ENCODE measurements at places on chromosomes 16 and 17. TPM values are rescaled to one million over a fixed set of nuclear protein-coding genes. Genes with fewer than 3 reads are reported as not detected.

The SRCIN1 gene
- total RNA-seq, result not detected

- DNase-seq, result no peak
- no peaks in the 10 kb centered on the region for H3K4me1 ChIP-seq
These were observed 47.2 kb downstream of the SCNN1G start for GRCh38 chr16:23229714-23230113.

The TIGD7 gene
- 9.2 TPM for total RNA-seq

The WFIKKN1 gene
- 0.17 TPM for total RNA-seq

GRCh38 chr17:4124999-4125398 is 17.8 kb downstream of the ZZEF1 start:
- no peaks in the 10 kb centered on the region for H3K4me1 ChIP-seq
- H3K36me3 ChIP-seq, result peaks cover 5% of the 10 kb centered on the region
- DNase-seq, result no peak
- H3K27ac ChIP-seq, result no peak overlapping the region

GRCh38 chr17:7668482-7668881 is 17.8 kb downstream of the ATP1B2 start:
- H3K4me3 ChIP-seq, result no peak overlapping the region
- no peak for DNase-seq
- H3K27me3 ChIP-seq, result no peaks in the 10 kb centered on the region
- H3K4me1 ChIP-seq, result no peaks in the 10 kb centered on the region

DNA sequence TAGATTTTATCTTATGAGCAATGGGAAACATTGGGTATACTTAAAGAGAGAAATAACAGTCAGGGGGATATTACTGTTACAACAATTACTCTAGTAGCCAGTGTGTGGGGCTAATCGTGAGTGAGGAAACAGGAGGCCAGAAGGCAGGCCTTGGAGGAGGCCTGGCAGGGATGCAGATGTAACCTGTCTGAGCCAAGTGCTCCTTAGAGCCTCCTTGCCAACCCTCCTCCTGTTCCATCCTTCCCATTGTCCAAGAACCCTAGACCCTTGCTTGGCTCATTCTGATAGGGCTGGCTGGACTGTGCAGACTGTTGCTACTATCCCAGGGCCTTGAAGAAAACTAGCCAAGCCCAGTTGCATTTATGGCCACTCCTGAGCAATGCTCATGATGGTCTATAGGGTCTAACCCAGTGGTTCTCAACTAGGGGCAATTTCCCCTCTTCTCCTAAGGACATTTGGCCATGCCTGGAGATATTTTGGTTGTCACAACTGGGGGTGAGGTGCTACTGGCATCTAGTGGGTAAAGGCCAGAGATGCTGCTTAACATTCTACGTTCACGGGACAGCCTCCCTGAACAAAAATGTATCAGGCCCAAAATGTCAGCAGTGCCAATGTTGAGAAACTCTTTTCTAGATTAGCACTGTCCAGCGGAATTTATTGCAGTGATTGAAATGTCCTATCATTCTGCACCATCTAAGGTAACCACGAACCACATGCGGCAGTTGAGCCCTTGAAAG is 24.4 kb upstream of the WSCD1 start:
- DNase-seq, result no peak
- H3K4me1 ChIP-seq, result no peaks in the 10 kb centered on the region
- no peaks in the 10 kb centered on the region for H3K27me3 ChIP-seq
- H3K36me3 ChIP-seq, result no peaks in the 10 kb centered on the region
- H3K4me3 ChIP-seq, result no peak overlapping the region

The IRX5 gene
- total RNA-seq, result 0.17 TPM

The CPHXL2 gene
- total RNA-seq, result not detected

The ACSM3 gene
- total RNA-seq, result 1.3 TPM

GRCh38 chr16:82874672-82875071 is 247.9 kb downstream of the CDH13 start:
- no peaks in the 10 kb centered on the region for H3K4me1 ChIP-seq
- H3K27me3 ChIP-seq, result no peaks in the 10 kb centered on the region
- no peak for DNase-seq
- H3K4me3 ChIP-seq, result no peak overlapping the region
- no peak overlapping the region for H3K27ac ChIP-seq

The WNK4 gene
- under 0.01 TPM for total RNA-seq

The TP53TG3F gene
- not detected for total RNA-seq

All from fibroblast of lung (primary cell).